ENCODE measurements at places on chromosomes 12 and 14.

DNA sequence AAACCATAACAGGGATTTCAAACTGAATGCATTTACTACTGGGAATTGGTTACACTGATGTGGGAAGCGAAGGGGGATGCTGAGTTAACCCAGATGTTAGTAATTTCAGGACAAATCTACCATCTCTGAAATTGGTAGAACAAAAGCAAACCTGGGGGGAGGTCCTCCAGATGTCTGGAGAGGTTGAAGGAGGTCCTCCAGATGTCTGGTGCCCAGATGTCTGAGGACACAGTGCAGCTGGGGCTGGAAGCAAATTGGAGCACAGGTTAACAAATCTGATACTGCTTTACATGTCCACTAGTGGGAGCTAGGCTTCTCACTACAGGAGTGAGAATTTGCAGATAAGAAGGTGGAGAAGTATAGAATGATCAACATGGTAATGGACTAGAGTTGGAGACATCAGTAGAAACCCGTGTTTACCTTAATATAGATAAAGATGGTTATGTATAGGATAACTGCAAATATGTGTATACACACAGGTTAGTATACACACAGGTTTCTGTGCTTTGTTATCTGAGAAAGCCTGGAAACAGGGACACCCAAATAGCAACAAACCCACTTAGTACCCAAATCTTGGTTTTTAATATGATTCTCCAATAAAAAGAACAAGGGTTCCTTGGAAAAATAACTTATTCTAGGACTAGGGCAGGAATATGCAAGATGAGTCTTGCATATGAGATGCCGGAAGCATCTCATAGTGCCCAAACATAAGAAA is 162.5 kb downstream of the C12orf50 start:
- DNase-seq, result no peak

GRCh38 chr12:106924268-106924861 is 31.3 kb upstream of the TMEM263 start:
- DNase-seq, result no peak

- no peak for DNase-seq
These were observed 11.6 kb downstream of the RNASE10 start for GRCh38 chr14:20516921-20517320.

DNA sequence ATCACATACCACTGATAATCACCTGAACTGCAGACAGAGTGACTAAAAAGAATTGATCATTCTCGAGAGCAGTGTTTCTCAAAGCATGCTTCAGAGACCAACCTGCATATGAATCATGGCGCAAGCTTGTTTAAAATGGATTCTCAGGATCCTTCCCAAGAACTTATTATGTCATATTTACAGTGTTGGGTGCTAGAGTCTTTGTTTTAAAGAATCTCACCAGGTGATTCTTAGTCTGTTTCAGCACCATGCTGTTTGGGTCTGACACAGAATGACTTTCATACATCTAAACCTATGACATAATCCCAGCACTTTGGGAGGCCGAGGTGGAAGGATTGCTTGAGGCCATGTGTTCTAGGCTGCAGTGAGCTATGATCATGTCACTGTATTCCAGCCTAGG is 31.3 kb upstream of the SSPN start:
- DNase-seq, result no peak

GRCh38 chr12:19201661-19202060 is 72.1 kb downstream of the PLEKHA5 start:
- DNase-seq, result no peak

- peak; percentile 38 for DNase-seq
These were observed 34.0 kb downstream of the CHGA start for GRCh38 chr14:92956961-92957360.

DNA sequence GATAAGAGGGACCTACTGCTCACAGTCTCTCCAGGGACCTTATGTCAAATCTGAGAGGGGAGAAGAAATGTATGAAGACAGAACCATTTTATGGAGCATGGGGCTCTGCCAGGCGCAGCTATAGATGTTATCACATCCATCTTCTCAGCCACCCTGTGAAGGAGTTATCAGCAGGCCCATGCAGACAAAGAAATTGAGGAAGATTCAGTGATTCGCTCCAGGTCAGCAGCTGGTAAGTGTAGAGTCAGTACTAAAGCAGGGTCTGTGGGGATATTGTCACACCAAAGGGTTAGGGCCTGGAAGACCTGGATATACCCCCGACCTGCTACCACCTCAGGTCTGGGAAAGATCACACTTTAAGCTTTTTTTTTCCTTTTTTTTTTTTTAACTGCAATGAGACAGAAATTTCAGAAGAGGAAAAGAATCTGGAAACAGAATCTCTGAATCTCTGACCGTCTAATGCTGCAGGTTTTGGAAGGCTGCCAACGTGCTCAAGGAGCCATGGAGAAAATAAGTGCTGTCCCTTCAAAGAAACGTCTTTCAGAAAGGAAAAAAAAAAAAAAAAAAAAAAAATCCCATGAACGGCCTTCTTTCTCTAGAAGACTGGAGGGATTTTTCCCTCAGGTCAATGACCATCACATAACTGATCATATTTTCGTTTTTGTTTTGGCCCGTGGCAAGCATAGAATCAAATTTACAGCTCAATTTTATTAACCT is 73.3 kb upstream of the PLEKHG7 start:
- no peak for DNase-seq

DNA sequence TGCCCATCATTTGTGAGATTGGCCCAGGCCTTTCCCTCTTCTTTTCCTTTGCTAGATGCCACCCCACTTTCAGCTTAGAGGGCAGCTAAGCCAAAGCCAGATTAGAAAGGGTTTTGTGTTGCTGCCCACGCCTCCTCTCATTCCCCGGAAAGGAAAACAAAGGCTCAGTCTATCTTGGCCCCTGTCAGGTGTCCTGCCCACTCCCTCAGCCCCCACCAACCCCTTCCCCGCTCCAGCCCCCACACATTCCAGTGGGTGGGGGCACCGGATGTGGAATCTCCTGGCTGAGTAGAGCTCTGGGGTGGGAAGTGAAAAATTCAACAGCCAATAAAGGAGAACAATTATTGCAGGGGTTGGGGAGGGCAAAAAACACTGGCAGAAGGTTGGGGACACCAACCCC is 2.2 kb downstream of the BLOC1S1 start:
- DNase-seq, result no peak

DNA sequence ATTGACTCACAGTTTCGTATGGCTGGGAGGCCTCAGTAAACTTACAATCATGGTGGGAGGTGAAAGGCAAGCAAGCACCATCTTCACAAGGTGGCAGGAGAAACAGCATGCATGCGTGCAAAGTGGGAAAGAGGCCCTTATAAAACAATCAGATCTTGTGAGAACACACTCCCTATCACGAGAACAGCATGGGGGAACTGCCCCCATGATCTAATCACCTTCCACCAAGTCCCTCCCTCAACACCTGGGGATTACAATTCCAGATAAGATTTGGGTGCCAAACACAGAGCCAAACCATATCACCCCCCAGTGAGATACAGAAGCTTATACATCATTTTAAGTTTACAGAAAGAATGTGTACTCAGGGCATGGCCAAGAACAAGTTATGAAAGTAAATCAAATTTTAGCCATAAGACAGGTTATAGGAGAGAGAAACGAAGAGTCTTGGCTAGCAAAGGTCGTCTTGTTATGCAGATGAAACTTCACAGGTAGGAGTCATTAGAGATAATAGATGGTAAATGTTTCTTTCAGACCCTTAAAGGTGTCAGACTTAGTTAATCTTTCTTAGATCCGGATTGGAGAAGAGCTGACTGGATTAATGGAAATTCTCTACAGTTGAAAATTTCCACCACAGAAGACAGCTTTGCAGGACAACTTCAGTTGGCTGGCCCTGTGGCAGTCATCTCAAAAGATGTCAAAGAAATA is 79.8 kb upstream of the SEL1L start:
- no peak for DNase-seq

- DNase-seq, result no peak
These were observed 8.7 kb downstream of the SYNE3 start for GRCh38 chr14:95507701-95508103.

DNA sequence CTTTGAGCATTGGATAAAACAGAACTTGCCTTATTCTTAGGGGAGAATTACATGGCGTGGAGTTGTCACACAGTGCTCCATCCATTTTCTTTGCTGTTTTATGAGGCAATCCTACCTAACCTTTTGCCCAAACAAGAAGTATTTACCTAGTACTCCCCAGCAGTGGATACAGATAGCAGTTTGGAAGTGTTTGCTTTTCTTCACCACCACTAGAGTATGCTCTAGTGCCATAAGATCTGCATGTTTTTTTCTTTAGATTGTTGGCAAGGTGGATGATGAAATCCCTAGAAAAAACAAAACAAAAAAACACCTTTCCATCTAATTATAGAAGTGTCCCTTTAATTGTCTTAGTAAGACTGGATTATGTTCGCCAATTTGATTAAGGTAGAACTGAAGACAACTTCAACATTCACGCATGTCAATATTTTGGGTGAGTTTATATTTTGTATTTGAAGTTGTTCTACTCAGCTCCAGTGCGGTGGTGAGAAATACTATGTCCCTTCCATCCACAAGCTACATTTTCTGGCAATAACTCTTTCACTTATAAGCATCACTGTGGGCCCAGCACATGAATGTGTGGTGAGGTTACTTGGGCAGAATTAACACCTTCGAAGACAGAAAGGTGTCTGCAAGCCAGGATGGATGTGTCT is 23.6 kb upstream of the TMEM260 start:
- no peak for DNase-seq

GRCh38 chr12:126747530-126748149 is 1519.3 kb upstream of the TMEM132C start:
- DNase-seq, result peak; percentile 43

- no peak for DNase-seq
These were observed 181.6 kb upstream of the LMNTD1 start for GRCh38 chr12:25734529-25735180.

DNA sequence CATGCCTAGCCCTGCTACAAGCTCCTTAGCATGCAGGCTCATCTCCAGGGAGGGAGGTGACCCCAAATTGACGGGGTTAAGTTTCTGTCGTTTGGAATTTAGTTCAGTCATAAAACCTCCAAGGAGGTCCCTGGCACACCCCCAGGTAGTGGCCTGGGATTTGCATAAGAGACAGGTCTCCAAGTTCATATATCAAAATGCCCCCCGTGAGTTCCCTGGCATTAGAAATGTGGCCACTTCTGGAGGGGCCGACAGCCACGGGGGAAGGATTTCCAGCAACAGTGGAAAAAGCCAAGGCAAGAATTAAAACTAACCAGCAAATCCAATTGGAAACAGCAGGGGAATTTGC is 228.8 kb downstream of the BCL11B start:
- DNase-seq, result no peak

DNA sequence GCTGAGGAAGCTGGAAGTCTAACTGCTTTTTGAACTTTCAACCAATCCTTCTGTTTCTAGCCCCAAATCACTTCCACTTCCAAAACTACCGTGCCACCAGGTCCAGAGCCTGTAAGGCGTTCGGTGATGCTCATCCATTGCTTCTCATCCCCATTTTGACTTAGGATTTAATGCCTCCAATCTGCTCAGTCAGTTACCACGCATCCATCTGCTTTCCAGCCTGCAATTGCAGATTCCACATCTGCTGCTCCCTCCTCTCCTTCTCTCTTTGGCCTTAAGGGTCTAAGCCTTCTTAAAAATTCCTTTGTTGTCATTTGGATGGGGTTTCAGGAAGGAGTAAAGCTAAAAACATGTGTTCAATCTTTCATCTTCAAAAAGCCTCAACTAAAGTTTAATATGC is 74.7 kb downstream of the TUNAR start:
- DNase-seq, result no peak

DNA sequence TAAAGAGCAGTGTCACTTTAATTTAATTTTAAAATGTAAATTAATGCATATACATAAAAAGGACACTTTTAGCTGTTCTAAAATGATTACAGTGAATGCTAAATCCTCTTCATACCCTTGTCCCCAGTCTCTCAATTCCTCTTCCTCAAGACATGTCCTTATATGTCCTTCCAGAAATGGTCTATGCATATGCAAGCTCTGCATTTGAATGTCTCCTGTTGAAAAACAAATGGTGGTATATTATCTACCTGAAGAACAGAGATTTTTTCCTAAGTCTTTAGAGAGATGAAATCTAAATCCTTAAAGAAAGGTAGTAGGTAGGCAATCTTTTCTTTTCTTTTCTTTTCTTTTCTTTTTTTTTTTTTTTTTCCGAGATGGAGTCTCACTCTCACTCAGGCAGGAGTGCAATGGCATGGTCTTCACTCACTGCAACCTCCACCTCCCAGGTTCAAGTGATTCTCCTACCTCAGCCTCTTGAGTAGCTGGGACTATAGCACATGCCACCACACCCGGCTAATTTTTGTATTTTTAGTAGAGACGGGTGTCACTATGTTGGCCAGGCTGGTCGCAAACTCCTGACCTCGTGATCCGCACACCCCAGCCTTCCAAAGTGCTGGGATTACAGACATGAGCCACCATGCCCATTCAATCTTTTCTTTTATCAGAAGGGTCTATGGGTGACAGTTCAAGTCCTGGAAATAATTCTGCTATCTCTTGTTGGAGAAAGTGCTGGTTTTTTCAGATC is 180.5 kb downstream of the PRKCH start:
- DNase-seq, result no peak

DNA sequence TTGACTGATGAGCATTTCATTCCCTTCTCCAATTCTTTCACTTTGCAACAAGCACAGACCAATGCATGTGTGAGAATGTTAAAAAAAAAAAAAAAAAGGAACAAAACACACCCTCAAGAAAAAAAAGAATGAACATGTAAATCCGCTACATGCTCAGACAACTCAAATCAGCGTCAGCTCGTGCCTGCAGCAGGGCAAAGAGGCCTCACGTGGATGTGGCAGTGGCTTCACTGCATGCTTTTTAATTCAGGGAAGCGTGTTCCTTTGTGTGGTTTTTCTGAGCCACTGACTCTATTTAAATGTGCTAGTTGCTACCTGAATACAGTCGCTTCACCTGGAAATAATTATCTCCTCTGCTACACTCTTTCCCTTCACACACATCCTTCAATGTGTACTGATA is 55.1 kb downstream of the PPP1R36 start:
- DNase-seq, result peak; percentile 50

DNA sequence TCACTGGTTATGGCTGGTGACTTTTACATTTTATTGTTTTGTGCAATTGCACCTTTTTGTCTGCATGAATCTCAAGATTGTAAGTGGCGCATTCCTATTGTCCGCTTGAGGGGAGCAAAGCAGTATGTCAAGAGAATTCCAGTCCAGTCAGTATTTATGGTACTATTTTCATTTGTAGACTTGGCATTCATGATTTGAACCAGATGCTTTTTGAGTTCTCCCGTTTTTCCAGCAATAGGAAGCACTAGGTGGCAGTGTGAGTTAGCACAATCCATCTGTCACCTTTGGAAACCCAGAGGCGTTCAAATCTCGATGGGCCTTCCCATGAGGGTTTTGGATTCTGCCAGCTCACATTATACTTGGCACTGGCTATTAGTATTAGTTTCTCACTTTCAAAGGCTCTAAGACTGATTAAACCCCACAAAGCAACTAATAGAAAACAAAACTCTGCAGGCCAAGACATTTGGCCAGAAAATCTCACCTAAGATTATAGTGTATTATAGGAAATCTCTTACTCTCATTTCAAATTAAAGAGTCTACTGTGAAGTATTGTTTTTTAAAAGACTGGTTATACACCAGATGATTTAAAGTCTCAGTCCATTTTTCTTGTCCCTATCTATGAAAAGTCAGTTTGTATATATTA is 2.2 kb downstream of the DACT1 start:
- DNase-seq, result peak; percentile 68

GRCh38 chr12:26378711-26379110 is 183.3 kb downstream of the SSPN start:
- no peak for DNase-seq

Data from retina (tissue), 1 donor.